Activated CD4-positive, alpha-beta memory T cell treated with anti-CD3 and anti-CD28 coated beads for 36 hours (primary cell): ENCODE measurements at places on chromosomes 7 and 10. TPM values are rescaled to one million over a fixed set of nuclear protein-coding genes. Genes with fewer than 3 reads are reported as not detected.

The GBX1 gene
- not detected for total RNA-seq

The FHIP2A gene
- total RNA-seq = 17.2 TPM

DNA sequence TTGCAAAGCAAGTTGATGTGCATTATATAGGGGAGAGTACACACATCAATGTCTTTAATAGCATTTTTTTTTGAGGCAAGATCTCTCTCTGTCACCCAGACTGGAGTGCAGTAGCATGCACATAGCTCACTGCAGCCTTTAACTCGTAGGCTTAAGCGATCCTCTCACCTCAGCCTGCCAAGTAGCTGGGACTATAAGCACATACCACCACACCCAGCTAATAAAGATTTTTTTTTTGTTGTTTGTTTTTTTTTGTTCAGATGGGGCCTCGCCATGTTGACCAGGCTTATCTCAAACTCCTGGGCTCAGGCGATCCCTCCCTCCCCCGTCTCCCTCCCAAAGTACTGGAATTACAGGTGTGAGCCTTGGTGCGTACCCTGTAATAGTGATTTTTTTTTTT, 1.5 kb downstream of the UMAD1 start:
- DNase-seq = no peak

DNA sequence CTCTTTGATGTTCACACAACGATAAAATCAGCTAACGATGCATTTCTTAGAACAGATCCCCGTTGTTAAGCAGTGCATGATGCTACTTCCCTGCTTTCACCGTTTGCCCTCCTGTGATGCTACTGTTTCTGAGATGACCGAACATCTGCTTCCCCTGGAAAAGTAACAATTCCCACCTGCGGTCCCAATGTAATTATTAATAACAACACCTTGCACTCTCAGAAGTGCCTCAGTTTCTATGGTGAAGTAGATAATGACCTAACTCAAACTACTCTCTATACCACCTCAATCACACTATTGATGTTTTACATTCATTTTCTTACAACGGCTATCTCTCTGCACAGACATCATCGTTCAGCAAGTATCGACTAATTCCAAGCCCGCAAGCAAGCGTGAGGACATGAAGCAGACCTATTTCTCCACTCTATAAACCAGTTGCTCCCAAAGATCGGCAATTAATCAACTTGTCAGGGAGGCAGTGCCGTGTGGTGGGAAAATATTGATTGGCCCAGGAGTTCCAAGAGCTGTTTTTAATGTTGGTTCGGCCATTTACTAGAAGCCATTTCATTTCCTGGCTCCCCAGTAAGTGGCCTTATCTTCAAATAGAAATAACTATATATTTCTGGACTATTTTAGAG, 42.7 kb downstream of the FAM107B start:
- DNase-seq = no peak

DNA sequence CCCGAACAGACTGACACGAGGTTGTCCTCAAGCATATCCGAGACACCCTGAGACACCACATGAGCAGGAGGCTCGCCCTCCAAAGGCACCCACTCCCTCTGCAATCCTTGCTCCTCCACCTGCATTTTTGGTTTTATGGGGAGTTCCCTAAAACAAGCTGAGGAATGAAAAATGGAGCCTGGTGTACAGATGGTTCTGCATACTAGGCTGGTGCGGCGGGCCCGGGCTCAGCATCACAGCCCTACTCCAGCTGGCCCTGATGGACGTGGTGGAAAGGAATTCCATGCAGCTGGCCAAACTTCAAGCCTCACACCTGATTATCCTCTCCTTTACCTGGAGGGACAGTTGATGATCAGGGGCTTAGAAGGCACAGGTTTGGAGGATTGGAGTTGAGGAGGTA, 30.3 kb upstream of the JAKMIP3 start:
- DNase-seq = no peak

DNA sequence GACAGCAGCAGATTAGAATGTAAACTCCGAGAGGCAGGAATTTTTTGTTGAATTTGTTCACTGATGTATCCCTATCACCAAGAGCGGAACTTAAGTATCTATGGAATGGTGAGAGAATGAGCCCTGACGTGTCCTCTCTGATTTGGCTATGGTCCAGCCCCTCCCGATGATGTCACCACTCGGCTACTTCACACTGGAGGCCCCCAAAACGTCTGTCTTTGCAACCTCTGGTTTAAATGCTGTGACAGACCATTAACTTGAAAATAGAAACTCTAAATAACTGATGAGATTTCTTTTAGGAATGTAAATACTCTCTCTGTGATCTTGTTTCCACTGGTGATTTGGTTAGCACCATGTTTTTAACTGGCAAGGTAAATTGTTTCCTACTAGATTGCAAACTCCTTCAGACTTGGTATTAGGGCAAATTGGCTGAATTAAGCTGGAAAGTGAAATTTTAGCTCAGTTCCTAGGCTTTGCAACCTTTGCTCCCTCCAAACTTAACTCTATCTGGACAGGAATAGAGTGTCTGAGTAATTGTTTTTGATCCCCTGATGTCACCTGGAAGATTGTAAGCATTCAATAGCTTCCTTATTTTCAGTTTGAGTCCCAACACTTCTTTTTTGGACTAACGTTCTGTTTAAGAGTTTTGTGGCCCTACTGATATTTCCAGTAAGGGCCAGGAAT, 19.1 kb downstream of the SLC16A12 start:
- DNase-seq = no peak

- no peak for DNase-seq
These were observed at the start of gene AKR1C3 for GRCh38 chr10:5094265-5095205. TSS of gene AKR1C3 (plus strand) at chr10:5094414. CDS start at chr10:5094445, 31 bp downstream.

- DNase-seq = no peak
These were observed 154.0 kb downstream of the REEP3 start for GRCh38 chr10:63675171-63675570.

- no peak for DNase-seq
These were observed 174.2 kb downstream of the PTN start for GRCh38 chr7:137169282-137169698.
